Stimulated activated CD4-positive, alpha-beta T cell treated with anti-CD3 and anti-CD28 coated beads, TNF-alpha, amount 100 ng/mL, for 48 hours (primary cell): ENCODE measurements at places on chromosomes 12 and 14.

DNA sequence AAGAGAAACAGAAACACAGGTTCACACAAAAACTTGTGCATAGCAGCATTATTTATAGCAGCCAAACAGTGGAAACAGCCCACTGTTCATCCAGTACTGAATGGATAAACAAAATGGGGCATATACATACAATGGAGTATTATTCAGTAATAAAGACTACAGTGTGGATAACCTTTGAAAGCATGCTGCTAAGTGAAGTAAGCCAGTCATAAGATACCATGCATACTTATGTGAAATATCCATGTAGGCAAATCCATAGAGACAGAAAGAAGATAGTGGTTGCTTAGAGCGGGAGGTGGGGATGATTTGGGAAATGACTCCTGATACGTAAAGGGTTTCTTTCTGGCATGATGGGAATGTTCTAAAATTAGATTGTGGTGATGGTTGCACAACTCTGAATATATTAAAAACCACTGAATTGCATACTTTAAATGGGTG, 99.4 kb downstream of the CRADD start:
- DNase-seq = no peak

DNA sequence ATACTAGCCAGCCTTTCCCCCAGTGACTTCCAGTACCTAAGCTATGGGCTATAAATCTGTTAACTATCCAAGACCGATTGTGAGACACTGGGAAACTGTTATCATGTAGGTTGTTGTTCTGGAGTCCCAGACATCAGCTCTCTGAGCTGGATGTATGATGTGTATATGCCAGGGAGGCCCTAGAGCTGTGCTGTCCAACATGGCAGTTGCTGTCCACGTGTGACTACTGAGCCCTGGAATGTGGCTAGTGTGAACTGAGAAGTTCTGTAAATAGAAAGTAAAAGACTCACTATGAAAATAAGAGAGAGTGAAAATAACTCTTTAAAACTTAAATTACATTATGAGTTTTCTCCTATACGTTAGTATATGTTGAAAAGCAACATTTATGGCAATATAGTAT, 755.8 kb upstream of the FBXO33 start:
- DNase-seq = no peak

- no peak for DNase-seq
Observed at GRCh38 chr12:111444314-111444924, 38.7 kb downstream of the SH2B3 start.

- DNase-seq = no peak
Observed at GRCh38 chr14:97331058-97331457, 533.9 kb downstream of the VRK1 start.

DNA sequence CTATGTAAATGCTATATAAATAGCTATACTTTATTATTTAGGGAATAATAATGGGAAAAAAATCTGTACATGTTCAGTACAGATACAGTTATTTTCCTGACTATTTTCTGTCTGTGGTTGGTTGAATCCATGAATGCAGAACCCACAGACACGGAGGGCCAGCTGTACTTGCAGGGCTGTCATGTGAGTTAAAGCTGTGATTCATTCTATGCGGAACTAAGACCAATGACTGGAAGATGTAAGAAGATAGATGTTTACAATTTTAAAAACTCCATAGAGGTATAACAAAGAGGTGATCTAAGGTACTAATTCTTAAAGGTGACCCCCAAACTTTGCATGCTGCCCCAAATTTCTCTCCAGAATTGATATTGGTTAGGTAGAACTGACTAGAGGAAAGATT, 14.6 kb downstream of the PCNX4 start:
- no peak for DNase-seq

GRCh38 chr14:100304825-100305323, 1.4 kb downstream of the SLC25A29 start:
- no peak for DNase-seq

- no peak for DNase-seq
Observed at GRCh38 chr12:3328081-3328480, 162.9 kb upstream of the PRMT8 start.

DNA sequence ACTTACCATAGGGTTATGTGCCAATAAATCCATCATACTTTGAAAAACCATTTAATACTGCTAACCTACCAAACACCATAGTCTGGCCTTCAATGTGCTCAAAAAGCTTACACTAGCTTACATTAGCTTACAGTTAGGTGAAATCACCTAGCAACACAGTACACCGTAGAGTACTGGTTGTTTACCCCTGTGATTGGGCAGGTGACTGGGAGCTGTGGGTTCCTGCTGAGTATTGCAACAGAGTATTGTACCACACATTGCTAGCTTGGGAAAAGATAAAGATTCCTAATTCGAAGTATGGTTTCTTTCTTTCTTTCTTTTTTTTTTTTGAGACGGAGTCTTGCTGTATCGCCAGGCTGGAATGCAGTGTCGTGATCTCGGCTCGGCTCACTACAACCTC, 5.6 kb downstream of the ATP5MC2 start:
- DNase-seq = no peak

- no peak for DNase-seq
Observed at GRCh38 chr12:49974677-49975317, 2.0 kb downstream of the AQP6 start.

DNA sequence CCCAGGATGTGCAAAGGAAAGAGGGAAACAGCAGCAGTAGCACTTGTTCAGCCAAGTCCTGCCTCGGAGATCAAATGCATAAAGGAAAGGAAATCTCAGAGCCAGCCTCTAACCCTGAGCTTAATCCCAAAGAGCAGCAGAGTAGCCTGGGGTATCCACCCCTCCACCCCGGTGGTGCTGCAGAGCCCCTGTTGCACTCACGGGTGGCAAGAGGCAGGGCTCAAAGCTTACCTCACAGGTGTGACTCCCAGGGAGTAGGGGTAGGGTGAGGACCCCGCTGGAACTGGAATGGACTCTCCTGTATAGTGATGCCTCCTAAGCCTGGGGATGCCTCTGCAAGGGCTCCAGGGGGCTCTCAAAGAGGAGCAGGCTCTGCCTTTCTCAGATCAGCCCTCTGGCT, 211.1 kb downstream of the CACNA1C start:
- DNase-seq = no peak

GRCh38 chr12:51971679-51972421, 20.4 kb downstream of the ACVR1B start:
- DNase-seq = no peak

DNA sequence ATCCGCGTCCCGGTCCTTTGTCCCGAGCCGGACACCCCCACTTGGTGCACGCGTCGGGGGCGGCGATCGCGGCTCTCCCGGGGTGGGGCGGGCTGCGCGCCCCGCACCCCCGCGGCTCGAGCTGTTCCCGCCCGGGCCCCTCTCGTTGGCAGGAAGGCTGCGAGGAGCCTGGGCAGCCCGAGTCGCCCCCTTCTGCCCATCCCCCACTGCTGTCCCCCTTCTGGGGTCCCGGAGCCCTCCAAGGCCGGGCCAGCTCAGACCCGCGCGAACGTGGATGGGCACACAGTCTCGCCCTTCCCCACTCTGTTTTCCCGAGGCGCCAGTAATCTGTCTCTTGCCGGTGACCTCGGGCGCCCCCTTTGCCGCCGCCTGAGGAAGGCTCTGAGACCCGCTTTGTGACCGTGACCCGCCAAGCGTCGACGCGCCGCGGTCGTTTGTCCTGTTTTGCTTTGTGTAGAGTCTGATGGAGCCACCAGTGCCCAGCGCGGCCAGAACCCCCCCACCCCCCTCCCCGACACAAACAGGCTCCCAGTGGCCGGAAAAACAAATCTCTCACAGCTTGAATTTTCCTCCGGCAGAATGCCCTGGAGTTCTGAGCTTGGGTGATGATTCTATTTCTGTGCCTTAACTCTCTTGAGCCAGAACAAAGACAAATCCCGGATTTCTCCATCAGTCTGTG, 610 bp downstream of the C14orf132 start:
- no peak for DNase-seq

- DNase-seq = no peak
Observed at GRCh38 chr12:49555631-49556390, 12.1 kb downstream of the MCRS1 start.

GRCh38 chr12:75120311-75120711, 89.3 kb downstream of the KCNC2 start:
- no peak for DNase-seq

DNA sequence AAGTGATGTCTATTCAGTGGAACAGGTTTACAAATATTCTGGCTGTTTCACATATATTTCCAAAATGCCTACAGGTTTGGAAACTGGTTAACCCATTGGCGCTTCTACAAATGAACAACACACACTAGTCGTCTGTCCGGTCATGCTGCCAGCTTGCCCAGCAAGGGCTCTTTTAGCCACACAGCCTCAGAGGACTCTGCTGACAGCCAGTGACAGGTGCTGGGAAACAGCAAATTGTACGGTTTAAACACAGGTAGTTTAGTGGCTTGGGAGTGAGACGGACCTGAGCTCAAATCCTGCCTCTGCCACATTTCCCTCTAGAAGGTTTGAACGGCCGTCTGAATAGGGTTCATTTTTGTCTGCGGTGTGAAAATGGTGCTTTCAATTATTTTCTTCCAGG, 53.8 kb downstream of the MOK start:
- no peak for DNase-seq

- DNase-seq = no peak
Observed at GRCh38 chr12:58765076-58765475, 155.2 kb downstream of the LRIG3 start.

- DNase-seq = no peak
Observed at GRCh38 chr12:68031881-68032739, 42.9 kb downstream of the IFNG-AS1 start.

DNA sequence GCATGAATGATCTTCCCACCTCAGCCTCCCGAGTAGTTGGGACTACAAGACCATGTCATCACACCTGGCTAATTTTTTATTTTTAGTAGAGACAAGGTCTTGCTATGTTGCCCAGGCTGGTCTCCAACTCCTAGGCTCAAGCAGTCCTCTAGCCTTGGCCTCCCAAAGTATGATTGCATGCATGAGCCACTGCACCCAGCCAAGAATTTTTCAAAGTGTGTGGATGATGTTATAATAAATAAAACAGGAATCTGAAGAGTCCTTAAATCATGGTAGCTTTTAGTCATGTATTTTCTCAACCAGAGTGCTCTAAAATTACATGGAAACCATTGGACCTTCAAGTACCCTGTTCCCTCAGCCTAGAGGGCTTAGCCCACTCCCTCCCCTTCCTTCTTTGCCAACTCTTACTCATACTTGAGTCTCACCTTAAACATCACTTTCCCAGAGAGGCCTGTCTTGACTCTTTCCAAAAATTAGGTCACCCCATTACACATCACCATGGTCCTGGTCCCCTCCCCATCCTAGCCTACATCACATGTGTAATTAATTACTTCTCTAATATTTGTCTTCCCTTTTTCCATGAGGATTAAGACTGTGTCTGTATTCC, 52.2 kb upstream of the BICDL1 start:
- DNase-seq = no peak
